Stimulated activated CD8-positive, alpha-beta memory T cell treated with anti-CD3 and anti-CD28 coated beads, Interleukin-2, amount 100 ng/mL, for 1 hour (primary cell): ENCODE measurements at places on chromosomes 7 and 10.

- no peak for DNase-seq
Measured at GRCh38 chr10:133128126-133129070, 31.6 kb upstream of the KNDC1 start.

- DNase-seq: no peak
Measured at GRCh38 chr7:158186406-158186805, 401.2 kb downstream of the PTPRN2 start.

DNA sequence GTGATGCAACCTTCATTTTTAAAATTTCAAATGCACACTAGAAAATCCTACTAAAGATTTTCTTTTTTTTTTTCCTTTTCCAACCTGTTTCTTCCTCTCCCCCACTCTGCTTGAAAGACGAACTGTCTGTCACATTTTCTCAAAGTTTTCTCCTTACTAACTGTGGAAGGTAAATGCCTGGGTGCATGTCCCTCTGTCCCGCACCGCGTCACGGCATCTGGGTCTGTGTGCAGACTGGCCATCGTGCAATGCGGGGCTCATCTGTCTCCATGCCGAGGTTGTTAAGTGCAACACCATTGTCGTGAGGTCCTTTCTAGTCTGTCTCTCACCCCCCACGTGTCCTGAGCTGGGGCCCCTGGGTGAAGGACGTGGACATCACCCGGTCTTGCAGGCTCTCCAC lies 28.4 kb downstream of the PFKFB3 start:
- no peak for DNase-seq

DNA sequence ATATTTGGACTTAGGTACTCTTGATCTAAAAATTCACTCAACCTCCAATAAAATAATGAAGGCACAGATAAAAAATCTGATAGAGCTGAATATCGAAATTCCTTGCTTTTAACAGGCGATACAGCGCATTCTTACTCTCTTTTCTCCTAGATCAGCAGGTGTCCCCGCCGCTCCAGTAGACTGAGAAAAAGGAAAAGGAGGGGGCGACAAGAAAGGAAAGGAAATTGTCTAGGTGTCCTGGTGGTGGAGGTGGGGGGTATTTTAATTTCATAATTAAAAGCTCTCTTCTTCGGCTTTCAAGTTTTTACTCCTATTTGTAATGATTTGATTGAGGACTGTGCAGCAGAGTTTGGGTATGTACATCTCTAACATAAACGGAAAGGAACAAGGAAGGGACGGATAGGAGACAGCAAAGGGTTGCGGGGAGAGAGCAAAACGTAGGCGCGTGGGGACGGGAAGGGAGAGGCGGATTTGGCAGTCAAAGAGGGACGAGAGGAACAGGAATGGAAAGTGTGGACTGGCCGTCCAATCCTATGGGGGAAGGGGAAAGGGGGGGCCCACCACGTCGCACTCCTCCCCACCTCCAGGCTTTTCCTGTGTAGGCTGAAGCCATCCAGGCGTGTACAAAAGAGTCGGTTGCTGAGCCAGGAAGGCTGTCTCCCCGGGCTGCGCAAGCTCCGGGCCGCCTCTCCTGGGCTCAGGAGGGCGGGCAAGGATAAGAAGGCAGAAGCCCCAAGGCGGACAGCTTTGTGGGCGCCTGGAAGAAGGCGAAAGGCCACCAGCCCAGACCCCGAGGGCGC lies 875 bp upstream of the HECTD2 start:
- no peak for DNase-seq

- no peak for DNase-seq
Measured at GRCh38 chr7:37344886-37345579, 103.6 kb downstream of the ELMO1 start.

GRCh38 chr10:129365767-129366402 lies 101.2 kb upstream of the MGMT start:
- no peak for DNase-seq

GRCh38 chr10:85548034-85548433 lies 818.6 kb downstream of the GRID1 start:
- DNase-seq: no peak

GRCh38 chr7:122770686-122771335 lies 68.1 kb upstream of the RNF148 start:
- no peak for DNase-seq

DNA sequence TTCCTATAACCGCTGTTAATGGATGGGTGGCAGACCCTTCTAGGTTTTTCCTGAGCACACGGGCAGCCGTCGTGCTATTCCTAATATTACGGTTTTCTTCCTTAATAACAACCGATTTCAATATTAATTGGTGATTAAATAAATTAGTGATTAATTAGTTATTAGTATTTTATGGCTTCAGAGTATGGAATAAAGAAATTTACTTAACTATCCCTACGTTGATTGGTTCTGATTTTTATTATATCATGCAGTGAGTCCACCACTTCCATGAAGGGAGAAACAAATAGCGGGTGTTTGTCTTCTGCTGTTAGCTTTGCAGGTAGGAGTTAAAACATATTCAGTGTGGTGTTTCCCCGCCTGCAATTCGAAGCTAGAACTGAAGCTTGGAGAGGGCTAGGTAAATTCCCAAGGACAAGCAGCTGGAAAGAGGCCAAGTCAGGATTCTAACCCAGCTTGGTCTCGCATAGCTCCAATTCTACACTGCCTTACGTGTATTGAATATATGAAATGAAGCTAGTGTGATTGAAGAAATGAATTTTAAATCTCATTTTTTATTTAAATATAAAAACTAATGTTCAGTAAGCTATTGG lies 928 bp upstream of the CSTF2T start:
- no peak for DNase-seq

GRCh38 chr10:58531084-58531695 lies 18.5 kb downstream of the BICC1 start:
- DNase-seq: no peak

DNA sequence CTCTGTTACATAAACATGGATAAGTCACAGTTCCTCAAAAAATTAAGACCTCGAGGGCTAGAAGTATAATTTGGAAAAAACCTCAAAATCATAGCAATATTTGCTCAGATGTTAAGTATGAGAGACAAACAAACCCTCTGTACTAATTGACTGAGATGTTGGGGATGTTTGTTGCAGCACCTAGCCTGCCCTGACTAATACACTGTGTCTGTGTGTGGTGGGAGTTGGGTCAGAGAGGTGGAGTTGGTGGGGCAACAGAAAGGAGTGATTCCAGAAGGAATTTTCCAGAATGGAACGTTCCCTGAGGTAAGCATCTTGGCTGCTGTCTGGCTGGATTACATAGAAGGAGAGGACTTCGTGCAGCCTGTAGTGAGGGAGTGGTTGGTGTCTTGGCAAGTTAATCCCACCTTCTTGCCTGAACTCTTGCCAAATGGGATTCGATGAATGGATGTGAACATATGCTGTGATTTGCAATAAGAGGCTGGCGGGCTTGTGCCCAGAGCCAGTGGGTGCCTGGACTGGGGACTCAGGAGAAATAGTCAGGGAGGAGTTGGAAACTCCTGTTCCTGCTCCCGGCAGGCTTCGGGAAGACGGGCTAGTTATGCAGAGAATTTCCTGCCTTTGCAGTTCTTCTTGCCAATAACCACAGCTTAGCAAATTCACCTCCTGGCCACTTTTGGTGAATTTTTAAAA lies 9.3 kb upstream of the FAM180A start:
- DNase-seq: no peak

DNA sequence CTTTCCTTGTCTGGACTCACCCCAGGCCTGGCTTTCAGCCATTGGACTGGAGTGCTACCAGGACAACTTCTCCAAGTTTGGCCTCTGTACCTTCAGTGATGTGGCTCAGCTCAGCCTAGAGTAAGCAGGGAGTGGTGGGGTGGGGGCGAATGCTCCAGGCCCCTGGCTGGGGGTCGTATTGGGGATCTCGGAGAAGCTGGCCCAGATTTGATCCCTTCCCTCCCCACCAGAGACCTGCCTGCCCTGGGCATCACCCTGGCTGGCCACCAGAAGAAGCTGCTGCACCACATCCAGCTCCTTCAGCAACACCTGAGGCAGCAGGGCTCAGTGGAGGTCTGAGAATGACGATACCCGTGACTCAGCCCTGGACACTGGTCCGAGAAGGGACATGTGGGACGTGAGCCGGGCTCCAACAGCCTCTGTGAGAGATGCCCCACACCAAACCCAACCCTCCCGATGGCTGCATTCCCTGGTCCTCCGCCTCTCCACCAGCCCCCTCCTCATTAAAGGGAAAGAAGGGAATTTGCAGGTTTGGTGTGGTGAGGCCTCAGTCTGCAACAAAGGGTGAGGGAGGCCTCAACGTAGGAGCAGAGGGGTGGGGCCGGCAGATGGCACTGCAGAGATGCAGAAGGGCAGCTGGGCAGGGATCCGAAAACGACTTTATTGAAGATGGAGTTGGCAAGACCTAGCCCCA lies 14.8 kb downstream of the TRPV6 start:
- no peak for DNase-seq

GRCh38 chr7:8391353-8392062 lies 41.9 kb upstream of the NXPH1 start:
- no peak for DNase-seq

GRCh38 chr7:18976715-18977471 lies 140.5 kb downstream of the TWIST1 start:
- DNase-seq: no peak

DNA sequence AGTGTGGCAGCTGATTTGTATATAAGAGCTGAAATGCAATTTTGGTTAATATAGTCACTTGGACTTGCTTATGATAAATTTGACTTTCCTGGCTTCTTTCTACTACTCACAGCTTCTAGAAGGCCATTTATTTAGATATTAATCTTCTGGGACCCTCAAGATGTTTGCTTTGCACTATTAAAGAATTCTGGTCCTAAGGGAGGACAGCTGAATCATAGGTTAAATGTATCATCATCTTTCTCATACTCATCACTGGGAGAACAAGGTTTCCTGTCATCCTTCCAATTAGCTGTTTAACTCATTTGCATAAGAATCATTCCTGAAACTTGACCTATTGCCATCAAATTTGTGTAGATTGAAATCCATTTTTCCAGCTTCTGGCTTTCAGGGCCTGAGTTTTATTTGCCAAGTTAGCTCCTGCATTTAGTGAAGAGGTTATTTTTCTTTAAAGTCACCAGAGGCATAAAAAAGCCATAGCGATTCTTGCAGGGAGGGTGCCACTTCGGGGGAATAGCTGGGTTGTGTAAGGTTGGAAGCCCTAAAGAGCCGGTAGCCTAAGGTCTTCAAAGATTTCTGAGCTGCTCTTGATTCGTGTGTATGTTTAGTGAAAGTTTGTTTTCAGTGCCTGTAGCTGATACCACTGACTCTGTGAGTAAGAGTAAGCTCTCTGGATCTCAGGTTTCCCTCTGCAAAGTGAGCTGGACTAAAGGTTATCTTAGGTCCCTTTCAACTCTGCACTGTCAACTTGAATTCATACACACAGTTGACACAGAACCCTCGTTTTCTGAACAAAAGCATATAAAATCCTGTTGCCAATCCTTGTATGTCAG lies 4.3 kb downstream of the MAP3K8 start:
- no peak for DNase-seq

DNA sequence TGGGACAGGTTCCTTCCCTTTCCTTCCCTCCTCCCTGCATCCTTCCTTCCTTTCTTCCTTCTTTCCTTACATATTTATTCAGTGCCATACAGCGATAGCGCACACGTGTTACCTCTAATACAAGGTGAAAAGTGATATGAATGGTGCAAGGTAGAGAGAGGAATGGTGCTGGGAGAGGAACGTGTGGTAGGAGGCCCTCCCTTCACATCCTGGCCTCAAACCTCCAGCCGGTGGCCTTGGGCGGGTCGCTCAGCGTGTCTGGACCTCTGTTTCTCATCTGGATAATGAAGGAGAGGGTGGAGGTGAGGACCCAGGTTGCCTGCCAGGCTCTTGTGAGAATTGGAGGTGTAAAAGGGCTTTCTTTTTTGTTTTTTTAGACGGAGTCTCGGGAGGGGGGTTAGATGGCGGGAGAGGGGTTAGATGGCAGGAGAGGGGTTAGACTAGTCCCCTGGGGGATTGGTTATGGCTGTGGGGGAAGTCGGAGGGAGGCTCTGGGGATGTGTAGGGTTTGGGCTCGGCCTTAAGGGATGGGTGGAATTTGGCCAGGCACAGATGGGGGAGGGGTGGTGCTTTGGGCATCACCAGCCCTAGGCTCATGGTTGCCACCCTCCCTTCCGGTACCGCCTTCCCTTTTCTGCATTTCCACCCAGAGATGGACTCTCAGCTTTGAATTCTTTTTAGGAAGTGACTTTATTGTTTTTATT lies 14.9 kb downstream of the CHST3 start:
- DNase-seq: no peak

- DNase-seq: no peak
Measured at GRCh38 chr10:121910673-121911420, 17.0 kb downstream of the ATE1 start.

GRCh38 chr7:149791411-149792219 lies 18.2 kb upstream of the ZNF467 start:
- DNase-seq: no peak

DNA sequence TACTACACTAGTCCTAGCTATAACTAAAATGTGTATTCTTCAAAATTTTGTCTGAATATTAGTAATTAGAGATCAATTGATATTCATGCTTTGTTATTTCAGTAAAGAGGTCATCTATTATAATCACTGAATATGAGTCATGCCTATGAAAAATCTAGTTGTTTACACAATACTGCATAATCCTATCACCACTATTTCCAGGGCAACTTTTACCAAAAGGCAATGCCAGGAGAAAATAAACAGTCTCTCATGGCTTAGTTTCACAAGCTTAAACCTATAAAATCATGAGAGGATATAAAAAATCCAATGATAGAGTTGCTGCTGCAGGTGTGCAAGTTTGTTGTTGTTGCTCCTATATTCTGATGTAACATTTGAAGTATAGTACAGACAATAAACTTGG lies 149.9 kb upstream of the COL1A2 start:
- no peak for DNase-seq

DNA sequence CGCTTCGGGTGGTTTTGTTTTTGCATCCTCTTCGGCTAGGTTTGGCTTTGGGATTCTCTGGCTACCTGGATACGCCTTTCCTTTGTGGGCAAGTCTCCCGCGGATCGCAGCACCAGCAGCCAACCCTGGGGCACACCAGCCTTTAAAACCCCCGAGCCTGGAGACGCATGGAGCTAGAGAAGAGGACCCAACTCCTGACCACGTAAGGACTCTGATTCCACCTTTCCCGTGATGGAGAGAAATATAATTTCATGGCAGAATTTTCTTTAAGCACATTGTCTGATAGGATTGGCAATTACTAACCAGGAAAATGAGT lies 535.4 kb upstream of the GALNT17 start:
- no peak for DNase-seq

DNA sequence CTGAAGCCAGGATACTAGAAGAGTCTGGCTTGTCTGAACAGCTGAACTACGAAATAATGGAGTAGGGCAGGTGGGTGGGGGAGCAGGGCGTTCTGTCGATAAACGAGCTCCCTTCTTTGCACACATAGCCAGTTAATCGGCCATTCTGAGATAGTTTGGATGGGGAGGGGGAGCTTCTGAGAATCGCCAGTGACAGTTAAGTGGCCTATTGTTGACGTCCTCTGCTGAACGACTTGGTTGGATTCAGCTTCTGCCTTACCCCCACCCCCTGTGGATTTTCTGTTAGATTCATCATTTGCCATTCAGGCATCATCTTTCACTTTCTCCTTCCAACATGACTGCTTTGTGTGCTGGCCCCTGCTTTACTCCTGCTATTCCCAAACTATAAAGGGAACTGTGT lies 520 bp downstream of the CPA5 start:
- DNase-seq: no peak
